ENCODE measurements at places on chromosomes 16 and 17. TPM values are rescaled to one million over a fixed set of nuclear protein-coding genes. Genes with fewer than 3 reads are reported as not detected.

Gene MFSD6L
- polyA plus RNA-seq, result 3.0 TPM

Gene C16orf87
- polyA plus RNA-seq, result 33.6 TPM

Gene KRTAP3-1
- polyA plus RNA-seq, result not detected

DNA sequence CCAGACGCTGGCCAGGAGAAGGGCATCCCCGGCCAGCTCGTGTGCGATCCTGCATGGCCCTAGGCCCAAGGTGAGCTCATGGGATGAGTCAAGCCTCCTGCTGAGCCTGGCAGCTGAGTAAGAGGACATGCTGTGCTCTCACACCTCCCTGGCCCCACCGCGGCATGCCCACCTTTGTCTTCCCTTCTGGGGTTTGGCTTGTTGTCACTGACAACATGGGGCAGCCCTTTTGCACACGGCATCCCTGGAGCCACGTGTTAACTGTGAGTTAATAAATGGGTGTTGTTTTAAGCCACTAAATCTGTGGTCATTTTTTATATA is 8.9 kb upstream of the TNS4 start:
- DNase-seq, result no peak

GRCh38 chr17:74271901-74272561 is 2.0 kb upstream of the DNAI2 start:
- DNase-seq, result no peak

DNA sequence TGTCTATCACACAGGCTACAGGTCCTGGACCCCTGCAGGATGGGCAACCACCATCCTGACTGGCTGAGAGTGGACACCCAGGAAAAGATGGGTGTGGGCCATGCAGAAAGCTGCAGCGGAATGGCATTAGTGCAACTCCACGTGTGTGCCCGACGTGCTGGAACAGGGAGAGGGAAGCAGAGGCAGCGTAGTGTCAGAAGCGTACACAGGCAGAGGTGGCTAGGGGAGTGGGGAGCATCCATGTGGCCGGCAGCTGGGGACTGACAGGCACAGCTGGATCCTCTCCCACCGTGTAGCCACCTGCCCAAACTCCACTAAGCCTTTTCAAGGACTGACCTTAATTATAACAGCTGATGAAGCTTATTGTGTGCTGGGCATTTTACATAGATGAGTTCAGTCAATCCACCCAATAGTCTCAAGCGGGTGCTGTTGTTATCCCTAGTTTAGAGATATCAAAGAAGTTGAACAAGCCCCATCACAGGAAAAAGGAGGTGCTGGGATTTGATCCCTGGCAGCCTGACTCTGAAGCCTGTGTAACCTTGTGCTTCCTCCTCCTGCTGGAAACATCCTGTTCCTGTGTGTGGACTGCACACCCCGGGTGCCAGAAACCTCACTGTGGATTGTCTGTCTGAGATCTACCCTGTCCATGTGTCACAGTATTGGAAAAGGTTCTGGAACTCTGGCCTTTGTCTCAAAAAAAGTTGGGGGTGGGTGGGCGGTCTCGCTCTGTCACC is 114.0 kb downstream of the PRKCA start:
- no peak for DNase-seq

DNA sequence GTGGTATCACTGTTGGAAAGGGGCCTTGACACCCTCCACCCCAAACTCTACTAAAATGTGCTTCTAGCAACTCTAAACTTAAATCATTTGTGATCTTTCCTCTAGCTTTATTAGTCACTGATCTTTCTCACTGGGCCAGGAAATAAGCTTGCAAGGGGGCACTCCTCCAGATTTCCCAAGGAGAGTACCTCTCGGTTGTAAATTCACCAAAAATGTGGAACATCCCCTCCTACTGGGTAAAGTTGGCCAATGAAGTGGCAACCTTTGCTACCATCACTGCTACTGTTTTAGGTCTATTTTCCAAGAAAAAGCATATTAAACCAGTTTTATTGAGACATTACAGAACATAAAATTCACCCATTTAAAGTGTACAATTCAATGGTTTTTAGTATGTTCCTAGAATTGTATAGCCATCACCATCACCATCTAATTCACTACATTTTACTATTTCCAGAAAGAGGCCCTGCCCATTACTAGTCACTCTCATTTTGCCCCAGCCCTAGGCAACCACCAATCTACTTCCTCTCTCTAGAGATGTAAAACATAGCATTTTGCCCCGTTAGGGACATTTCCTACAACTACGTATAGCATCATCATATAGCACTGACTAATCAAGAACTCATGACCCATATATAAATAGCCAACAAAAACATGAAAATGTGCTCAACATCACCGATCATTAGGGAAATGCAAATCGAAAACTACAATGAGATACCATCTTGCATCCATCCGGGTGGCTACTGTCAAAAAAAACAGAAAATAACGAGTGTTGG is 44.6 kb upstream of the ADCY9 start:
- DNase-seq, result no peak

GRCh38 chr17:5115673-5116651 is at the start of gene USP6:
Gene USP6 (plus strand): TSS chr17:5116032. CDS start chr17:5130368, 14,336 bp downstream.
- DNase-seq, result no peak

DNA sequence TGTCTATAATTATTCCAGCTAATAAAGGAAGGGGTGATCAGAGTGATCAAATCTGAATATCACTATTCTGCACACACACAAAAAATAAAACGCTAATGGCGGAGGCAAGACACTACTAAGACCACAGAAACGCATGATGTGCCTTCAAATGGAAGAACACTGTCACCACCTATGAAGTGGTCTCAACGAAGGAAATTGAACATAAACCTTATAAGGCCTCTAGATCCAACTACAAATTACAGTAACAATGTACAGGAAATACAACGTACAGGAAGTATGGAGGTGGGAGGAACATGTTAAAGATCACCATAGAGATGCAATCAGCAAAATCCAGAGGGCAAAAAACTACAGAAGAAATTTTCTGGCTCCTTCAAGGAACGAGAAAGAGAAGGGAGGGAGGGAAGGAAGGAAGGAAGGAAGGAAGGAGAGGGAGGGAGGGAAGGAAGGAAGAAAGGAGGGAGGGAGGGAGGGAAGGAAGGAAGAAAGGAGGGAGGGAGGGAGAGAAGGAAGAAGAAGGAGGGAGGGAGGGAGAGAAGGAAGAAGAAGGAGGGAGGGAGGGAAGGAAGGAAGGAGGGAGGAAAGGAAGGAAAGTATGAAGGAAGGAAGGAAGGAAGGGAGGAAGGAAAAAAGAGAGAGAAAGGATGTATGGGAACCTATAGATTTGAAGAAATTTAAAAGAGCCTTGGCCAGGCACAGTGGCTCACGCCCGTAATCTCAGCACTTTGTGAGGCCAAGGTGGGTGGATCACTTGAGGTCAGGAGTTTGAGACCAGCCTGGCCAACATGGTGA is 3.1 kb upstream of the SGCA start:
- no peak for DNase-seq

DNA sequence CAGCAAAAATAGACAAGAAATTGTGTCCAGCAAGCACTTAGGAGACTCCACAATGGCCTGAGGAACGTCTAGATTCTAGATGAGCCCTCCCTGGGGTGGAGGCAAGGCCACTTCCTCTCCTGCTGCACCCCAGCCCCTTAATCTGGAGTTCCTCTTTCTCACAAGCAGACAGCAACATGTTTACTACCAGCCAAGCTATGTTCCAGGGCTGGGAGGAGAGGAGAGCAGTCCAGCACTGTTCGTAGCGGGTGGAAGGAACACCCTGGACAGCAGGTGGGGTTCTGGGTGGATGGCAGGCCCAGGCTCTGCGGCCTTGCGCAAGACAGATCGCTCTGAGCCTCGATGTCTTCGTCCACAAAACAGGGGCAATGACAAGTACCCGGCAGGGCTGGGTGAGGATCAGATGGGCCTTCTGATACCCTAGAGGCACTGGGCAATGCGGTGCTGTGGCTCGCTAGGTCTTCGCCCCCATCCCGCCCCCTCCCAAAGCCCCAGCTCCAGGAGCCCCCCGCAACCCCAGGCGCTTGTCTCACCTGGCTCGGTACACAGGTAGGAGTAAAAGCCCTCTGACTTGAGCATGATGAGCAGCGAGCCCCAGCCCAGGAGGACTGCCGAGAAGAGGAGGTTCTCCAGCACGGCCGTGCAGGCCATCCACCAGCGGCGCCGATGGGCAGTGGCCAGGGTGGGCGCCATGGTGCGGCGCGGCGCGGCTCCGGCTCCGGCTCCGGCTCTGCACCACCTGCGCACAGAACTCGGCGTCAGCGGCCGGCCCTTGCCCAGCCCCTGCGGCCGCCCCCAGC is 1.3 kb downstream of the SLC43A2 start:
- no peak for DNase-seq

DNA sequence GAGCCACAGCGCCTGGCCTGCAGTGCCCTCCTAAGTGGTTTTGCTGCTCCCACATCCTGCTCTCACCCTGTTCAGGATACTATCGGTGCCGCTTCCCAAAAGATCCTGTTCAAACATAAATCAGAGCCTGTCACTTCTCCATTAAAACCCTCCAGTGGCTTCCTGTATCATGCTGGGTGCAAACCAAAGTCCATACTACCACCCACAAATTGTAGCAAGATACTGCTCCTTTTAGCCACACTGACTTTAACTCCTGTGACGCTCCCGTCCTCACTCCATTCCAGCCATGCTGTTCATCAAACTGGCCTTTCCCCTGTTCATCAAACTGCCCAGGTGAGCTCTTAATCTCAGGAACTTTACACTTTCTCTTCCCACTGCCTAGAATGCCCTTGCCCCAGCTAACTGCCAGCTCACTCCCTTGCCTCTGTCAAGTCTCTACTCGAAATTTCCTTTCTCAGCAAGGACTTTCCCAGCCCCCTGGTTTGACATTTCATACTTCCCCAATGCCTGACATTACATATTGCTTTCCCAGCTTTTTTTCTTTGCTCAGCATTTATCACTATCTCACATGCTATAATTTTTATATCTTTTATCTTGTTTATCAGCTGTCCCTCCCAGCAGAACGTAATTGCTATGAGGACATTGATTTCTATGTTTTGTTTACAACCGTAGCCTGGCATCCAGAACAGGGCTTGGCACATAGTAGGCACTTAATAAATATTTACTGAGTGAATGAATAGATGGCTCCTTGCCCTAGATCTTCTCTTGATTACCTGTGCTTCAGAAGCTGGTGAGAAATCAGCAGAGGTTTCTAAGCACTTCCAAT is 44.3 kb upstream of the SMURF2 start:
- no peak for DNase-seq

GRCh38 chr17:73823684-73824083 is 179.4 kb upstream of the SDK2 start:
- no peak for DNase-seq

DNA sequence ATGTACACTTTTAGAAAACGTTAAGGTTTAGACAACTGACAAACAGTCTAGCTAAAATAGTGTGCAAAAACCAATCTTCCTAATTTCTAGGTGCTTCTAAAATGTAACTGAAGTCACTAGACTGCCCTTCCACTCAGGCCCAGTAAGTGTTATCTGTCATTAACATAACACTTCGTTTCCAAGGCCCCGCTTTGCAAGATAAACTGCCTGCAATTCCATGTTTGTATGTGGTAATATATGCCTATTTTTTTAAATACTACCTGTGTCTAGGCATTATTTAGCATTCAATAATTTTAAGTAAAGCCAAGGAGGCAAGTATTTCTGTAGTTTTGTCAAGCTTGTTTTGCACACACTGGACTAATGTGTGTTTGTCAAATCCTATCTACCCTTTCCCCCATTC is 3.2 kb downstream of the USP32 start:
- DNase-seq, result no peak

GRCh38 chr17:42692489-42692888 is 10.2 kb downstream of the CNTNAP1 start:
- DNase-seq, result no peak

DNA sequence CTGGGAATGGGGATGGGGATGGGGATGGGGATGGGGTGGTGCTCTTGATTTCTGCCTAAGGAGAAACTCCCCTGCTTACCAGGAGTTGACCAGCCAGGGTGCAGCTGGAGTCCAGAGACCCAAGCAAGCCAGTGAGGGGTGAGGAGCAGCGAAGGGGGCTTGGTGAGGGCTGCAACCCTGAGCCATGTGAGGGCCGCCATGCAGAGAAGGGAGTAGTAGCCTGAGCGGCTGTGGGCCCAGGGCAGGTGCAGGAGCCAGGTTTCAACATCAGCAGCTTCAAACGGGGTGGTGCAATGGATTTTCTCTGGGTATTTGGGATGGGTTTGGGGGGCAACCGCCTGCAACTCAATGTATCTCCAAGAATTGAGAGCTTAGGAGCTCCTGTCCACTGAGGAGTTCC is 35.2 kb downstream of the COX4I1 start:
- no peak for DNase-seq

GRCh38 chr16:79651363-79651762 is 50.8 kb upstream of the MAF start:
- DNase-seq, result no peak

- DNase-seq, result peak; percentile 75
These were observed at the start of gene AXIN2 for GRCh38 chr17:65561452-65562205. Gene AXIN2 (minus strand): TSS chr17:65561648. CDS start chr17:65558620, 3,028 bp downstream.

DNA sequence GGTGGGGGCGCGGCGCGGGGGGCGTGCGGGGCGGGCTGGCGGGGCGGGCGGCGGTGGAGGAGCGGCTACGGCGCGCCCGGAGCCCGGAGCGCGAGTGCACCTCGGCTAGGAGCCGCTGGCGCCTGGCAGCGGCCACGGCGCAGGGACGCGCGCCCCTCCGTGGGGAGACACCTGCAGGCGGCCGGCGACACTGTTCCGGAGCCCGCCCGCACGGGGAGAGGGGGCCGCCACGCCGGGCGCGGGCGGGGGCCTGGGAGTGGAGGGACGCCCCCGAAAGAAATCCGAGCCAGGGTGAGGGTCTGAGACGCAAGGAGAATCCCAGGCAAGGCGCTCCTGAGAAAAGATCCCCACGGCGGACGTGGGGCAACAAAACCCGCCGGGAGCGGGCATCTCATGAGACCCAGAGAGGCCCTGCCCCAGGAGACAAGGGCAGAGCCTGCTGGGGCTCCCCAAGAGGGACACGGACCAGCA is at the start of gene GSG1L:
GSG1L (minus strand) TSS at position 124 of the 471 bp plus-strand sequence. CDS start 290 bp downstream, outside the sequence.
- DNase-seq, result no peak

DNA sequence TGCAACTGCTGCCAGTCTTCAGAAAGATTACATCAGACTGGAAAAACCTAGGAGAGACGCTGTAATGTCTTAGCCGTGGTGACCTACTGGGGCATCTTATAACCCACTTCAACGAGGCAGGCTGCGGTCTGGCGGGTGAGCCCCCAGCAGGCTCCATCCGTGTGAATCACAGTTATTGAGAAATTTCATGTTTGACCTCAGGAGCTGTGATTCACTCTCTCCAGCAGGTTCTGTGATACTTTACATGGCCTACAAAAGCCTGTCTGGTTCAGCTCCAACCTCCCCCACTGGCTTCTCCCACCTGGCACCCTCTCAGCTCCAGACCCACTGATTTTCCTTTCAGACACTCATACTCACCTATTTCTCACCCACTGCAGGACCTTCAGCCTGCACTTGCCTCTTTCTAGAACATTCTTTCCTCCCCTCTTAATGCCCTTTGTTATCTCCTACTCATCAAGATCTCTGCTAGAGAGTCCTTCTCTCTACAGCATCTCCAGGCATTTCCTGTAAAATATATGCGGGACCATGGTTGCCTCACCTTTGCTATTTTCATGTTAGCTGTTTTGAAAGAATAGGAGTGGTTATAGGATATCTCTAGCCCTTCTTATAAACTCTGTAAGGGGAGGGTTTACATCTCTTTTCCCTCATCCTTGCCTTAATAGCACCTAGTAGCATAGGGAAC is 227.9 kb downstream of the MAF start:
- DNase-seq, result no peak
